Stimulated activated CD4-positive, alpha-beta T cell treated with anti-CD3 and anti-CD28 coated beads, TNF-alpha, amount 100 ng/mL, for 4 hours (primary cell): ENCODE measurements at places on chromosomes 3 and 15.

DNA sequence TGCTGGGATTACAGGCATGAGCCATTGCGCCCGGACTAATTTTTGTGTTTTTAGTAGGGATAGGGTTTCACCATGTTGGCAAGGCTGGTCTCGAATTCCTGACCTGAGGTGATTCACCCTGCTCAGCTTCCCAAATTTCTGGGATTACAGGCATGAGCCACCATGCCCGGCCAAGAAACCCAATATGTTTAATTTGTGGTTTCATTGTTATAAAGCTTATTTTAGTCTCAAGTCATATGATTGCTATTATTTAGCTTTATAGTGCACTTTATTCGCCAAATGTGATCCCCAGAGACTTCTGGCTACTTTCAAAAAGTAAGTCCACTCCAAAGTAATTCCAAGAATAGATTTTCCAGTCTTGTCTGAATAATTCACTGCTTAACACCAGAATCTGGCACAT, 19.3 kb upstream of the SLC4A7 start:
- DNase-seq, result no peak

- no peak for DNase-seq
These were observed 207.1 kb downstream of the LRRN1 start for GRCh38 chr3:4006288-4006687.

- no peak for DNase-seq
These were observed 77.5 kb upstream of the IL12A start for GRCh38 chr3:159910991-159911663.

DNA sequence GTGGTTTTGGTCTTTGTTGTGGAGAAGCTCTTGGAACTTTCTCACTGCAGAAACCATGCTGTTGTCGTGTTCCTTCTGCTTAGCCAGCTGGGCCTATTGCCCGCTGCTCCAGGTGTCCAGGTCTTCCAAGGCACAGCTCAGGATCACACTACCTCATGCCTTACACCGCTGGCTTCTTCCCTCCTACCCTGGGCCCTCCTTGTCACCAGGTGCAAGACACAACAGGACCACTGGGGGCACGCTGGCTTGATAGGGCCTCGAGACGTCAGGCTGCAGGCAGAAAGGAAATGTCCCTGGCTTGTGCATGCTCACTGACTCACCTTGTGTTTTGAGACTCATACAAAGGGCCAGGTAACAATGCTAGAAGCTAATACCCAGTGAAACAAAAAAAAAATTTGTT, 32.3 kb downstream of the PAQR9 start:
- no peak for DNase-seq

GRCh38 chr3:12798559-12799179, 2.2 kb downstream of the CAND2 start:
- DNase-seq, result no peak

DNA sequence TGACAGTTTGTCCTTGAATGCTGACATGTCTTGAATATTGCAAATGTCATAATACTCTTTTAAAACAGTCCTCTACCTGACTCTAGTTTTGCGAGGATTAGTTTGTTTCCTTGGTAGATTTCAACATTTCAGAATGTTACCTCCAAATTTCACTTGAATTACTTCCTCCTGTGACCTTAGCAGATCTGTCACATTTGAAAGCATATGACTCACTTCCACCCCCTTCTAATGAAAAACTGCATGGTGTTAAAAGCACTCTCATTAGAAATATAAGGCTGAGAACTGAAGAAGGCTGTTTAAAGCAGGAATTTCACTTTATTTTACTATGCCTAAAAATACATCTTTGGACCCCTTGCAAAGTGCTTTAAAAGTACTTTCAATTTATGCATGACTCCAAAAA, 598.7 kb upstream of the TGFBR2 start:
- DNase-seq, result no peak

GRCh38 chr3:197398286-197398878, 100.0 kb upstream of the DLG1 start:
- DNase-seq, result no peak

DNA sequence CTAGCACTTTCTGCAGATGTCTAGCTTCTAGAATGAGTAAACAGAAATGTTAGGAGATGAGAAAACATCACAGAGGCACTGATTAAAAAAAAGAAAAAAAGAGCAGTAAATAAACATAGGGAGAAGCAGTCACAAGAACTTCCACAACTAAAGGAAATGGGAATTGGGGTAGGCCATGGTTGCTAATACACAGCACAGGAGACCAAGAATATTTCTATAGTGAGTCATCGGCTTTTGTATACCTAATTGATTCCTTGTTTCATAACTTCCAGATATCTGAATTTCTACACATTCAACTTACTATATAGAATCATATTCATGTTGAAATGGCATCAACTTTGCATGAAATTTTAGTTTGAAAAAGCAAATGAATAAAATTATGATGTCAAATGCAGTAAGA, 47.3 kb upstream of the TCF12 start:
- no peak for DNase-seq

GRCh38 chr3:45440562-45440961, 52.2 kb downstream of the LARS2 start:
- no peak for DNase-seq

DNA sequence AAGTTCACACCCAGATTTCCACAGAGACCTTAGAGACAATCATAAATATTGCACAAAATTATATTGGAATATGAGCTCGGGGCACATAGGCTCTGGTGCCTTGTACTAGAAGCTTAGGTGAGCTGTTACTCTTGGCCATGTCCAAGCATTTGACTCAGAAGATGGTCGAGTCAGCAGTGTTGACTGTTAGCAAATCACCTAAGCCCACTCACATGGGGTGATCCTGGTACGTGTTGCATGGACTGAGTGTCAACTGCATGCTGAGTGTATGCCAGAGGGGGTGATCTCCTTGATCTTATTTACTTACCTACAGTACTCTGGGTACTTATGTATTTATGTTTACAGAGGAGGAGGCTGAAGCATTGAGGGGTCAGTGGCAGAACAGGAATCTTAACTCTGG, 14.0 kb downstream of the SMAD3 start:
- DNase-seq, result no peak

- no peak for DNase-seq
These were observed 43.9 kb downstream of the ZNF148 start for GRCh38 chr3:125331243-125331642.

- no peak for DNase-seq
These were observed 30.4 kb upstream of the WWTR1 start for GRCh38 chr3:149688122-149688757.

DNA sequence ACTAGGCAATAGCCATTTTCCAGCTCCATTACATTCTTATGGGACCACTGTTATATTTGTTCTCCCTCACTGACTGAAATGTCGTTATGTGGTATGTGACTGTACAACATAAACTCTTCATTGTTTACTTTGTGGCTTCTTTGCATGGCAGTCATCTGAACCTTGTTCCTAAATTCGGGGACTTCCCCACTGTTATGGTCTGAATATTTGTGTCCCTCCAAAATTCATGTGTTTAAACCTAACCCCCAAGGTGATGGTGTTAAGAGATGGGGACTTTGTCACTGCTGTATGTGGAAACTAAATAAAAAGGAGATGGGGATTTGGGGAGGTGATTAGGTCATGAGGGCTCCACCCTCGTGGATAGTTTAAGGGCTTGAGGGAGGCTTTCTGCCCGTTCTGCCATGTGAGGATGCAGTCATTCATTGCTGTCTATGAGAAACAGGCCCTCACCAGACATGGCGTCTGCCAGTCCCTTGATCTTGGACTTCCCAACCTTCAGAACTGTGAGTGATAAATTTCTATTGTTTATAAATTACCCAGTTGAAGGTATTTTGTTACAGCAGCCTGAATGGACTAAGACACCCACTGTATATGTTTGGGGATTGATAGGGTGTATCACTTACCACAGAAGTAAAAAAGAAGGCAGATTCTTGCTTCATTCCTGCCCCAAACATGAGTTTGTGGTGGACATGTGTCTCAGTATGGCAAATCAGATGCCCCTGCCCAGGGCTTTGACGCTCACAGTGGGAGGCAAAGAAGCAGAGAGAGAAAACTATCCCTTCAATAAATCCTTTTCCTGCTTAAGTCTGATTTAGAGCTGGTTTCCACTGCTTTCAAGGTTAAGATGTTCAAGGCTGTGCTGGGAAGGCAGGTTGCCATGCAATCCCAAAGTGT, 138.0 kb upstream of the UBE2E1 start:
- no peak for DNase-seq

DNA sequence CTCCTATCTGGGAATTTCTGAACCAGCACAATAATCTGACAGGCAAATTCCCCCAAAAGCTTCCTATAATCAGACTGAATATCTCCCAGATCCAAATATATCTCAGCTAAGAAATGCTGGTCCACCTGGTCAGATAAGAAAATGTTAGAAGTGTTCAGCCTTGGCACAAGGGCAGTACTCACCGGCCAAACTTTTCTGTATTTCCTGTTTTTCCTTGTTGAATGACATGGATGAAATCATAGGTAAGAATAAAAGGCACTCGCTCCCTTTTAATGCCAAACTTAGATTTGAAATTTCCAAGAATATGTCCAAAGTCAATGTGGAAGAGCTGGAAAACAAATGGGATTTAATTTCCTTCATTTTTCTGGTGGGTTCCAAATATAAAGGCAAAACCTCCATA, 48.9 kb downstream of the FAIM start:
- no peak for DNase-seq
